WERI-Rb-1 (cell line): ENCODE measurements at places on chromosomes 1 and 21.

DNA sequence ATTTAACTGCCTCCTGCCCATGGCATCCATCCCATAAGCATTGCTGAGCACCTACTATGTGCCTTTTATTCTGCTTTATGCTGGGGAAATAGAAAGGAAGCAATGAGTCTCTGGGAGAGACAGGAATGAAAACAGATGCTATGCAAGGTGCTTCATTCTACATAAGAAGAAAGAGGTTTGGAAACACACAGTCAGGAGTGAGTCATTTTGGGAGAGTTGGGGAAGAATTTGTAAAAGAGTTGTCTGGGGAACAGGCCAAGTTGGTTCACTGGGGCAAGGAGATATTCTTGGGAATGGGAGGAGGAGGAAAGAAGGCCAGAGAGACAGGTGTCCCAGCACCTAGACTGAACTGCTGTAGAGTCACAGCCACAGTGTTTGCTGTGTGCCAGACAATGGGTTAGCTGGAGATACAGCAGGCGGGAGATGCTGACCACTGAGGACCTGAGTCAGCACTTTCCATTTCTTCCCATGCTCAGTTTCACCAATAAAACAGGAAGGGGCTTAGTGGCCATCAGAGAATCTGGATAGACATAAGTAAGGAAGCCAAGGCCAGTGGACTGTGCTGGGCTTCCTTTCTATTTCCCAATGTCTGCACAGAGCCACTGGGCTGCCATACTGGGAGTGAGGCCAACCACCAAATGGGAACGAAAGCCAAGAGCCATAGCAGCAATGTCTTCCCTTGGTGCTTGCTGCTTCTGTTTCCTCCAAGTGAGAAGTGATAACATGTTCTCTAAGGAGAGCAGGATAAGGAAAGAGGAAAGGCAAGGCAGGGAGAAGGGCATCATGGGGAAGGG lies 187.7 kb upstream of the USP24 start:
- no peak for DNase-seq

GRCh38 chr1:183363972-183364371 lies 54.2 kb downstream of the NMNAT2 start:
- DNase-seq = no peak

- no peak for DNase-seq
Observed at GRCh38 chr1:38326856-38327255, 280.3 kb upstream of the POU3F1 start.

GRCh38 chr1:157838966-157839365 lies 2.6 kb downstream of the CD5L start:
- DNase-seq = no peak

DNA sequence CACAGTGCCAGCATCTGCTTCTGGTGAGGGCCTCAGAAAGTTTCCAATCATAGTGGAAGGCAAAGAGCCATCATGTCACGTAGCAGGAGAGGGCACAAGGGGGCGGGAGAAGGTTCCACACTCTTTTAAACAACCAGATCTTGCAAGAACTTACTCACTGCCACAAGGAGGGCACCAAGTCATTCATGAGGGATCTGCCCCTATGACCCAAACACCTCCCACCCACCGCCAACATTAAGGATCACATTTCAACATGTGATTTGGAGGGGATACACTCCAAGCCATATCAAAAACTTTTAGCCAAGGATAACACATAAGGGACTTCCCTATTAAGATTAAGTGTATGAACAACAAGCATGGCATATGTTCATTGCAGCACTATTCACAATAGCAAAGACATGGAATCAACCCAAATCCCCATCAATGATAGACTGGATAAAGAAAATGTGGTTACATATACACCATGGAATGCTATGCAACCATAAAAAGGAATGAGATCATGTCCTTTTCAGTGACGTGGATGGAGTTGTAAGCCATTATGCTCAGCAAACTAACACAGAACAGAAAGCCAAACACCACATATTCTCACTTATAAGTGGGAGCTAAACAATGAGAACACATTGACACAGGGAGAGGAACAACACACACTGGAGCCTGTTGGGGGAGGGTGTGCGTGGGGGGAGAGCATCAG lies 19.9 kb upstream of the SLC35F3 start:
- no peak for DNase-seq

- DNase-seq = peak; percentile 54
Observed at GRCh38 chr1:22114083-22115012, 28.5 kb downstream of the WNT4 start.

- no peak for DNase-seq
Observed at GRCh38 chr1:203488539-203488938, 5.4 kb upstream of the OPTC start.

DNA sequence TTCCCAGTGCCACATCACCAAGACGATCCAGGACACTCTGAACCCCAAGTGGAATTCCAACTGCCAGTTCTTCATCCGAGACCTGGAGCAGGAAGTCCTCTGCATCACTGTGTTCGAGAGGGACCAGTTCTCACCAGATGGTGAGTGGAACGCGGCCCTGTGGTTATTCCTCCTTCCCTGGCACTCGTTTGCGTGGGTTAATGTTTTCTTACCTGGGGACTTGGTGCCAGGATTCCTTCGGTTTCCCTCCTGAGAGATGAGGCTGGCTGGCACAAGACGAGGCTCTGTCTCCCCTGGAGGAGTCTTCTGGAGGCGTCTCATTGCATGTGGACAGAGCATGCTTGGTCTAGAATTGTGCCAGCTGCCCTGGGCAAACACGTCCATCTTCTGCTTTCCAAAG lies 29.3 kb downstream of the ATP5PO start:
- DNase-seq = no peak

GRCh38 chr1:244049162-244050013 lies 1.7 kb upstream of the ZBTB18 start:
- peak; percentile 56 for DNase-seq

GRCh38 chr1:183379951-183380350 lies 38.2 kb downstream of the NMNAT2 start:
- no peak for DNase-seq

DNA sequence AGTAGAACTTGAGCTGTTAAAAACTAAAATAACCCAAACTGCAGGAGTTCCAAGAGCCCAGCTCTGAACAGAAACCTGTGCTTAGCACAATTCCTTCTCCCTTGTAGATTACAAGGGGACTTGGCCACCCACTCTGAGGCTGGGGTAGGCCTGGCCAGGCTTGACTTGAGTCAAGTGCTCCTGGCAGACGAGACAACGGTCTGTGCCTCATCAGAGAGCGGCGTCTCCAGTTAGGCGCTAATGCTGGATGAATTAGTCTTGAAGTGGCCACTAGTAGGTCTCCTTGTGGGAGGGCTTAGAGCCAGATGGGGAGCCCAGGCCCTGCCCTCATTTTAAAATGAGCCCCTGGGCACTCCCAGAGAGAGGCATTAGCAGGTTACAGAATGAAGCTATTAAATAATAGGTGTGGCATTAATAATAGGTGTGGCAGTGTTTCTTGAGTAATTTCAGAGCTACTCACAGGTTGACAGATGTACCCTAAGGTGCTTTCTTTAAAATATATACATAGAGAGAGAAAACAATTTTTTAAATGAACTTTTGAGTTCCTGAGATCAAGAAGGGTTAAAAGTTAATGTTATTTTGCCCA lies 1.1 kb downstream of the EEIG2 start:
- peak; percentile 77 for DNase-seq

GRCh38 chr1:53934170-53934765 lies 11.2 kb downstream of the IFT25 start:
- no peak for DNase-seq

DNA sequence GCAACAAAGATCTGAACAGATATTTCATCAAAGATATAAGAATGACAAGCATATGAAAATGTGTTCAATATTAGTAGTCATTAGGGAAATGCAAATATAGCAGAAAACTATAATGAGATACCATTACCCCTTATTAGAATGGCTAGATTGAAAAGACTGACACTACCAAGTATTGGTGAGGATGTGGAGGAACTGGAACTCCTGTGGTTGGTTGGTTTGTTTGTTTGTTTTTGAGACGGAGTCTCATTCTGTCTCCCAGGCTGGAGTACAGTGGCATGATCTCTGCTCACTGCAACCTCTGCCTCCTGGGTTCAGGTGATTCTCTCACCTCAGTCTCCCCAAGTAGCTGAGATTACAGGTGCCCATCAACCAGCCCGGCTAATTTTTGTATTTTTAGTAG lies 18.9 kb upstream of the HMGN1 start:
- DNase-seq = no peak

GRCh38 chr1:83960669-83961277 lies 38.2 kb downstream of the TTLL7 start:
- no peak for DNase-seq

GRCh38 chr1:67659229-67659628 lies 25.8 kb upstream of the GADD45A start:
- DNase-seq = no peak

DNA sequence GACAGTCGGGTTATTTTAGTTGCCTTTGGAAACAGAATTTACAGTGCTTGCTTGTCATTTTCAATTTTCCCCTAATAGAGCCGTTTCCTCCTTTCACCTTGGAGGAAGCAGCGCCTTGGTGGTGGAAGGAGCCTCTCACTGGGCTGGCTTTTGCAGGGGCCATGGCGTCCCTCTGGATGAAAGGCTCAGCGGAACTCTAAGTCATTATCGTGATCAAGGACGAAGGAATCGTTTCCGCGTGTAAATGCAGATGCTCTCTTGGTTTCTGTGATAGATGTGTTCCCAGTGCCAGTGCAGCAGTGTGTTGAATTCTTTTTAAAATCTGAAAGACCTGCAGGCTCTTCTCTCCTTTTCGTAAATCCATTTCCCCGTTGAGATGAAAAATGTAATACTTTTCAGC lies 126.2 kb upstream of the LMO4 start:
- DNase-seq = no peak

- no peak for DNase-seq
Observed at GRCh38 chr21:37425001-37425400, 58.4 kb downstream of the DYRK1A start.

DNA sequence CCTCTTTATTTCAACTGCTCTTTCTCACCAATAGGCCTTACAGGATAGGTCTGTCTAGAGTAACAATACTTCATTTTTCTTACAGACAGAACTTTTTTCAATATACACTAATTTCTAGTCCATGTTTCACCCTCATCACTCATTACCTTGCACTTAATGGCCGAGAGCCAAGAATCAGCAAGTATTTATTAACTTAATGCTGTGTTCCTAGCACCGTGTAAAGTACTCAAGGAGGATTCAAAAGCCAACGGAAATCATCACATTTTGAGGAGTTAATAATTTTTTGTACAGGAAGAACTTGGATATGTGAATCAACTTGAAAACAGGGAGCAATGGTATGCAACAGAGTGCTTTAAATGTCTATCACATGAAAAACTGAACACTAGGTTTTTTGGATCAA lies 102.0 kb downstream of the PTPN14 start:
- DNase-seq = no peak

DNA sequence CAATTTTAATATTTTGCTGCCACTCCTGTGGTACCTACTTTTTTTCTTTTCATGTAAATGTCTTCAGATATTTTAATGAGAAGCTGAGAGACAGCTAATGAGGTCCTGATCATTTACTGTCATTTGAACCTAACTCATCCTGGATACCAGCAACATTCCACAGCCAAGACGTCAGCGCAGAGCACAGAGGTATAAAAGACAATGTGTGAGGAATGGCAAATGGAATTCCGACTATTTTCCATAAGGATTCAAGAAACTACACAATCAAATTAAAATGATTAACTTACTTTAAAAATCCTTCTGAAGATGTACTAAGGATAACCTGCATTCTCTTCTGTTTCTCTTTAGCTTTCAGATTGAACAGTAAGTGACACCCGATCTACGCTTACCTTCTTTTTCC lies 38.8 kb downstream of the HEATR1 start:
- no peak for DNase-seq

DNA sequence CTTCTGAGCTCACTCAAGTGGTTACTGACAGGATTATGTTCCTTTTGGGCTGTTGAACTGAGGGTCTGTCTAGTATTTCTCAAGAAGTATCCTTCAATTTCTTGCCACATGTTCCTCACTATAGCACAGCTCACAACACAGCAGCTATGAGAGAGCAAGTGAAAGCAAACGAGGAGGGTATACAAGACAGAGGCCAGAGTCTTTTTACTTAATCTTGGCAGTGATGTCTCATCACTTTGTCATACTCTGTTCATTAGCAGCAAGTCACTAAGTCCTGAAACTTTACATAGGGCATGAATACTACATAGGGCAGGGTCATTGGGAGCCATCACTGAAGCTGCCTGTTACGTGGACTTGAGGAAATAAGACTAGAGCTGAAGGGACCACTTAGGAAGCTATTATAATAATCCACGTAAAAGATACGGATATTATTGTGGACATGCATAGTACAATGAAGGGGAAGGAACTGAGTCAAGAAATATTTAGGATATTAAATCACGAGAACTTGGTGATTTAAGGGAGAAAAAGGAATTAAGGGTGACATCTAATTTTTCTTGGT lies 63.7 kb downstream of the SLC30A7 start:
- no peak for DNase-seq

DNA sequence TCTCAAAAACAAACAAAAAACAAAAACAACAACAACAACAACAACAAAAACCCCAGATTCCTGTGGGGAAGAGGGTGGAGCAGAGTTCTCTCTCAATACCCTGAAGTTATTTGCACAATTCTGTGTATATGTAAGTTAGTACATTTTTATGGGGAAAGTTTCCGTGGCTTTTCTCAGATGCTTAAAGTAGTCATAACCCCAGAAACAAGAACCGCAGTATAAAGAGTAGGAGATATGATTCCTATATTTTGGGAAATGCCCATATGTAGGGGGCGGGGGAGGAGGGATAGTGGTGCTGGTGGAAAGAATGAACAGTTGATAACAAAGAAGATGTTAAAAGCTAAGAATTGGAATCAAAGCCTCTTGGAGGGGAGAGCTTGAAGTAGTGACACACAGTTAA lies 131.5 kb downstream of the DNM3 start:
- DNase-seq = no peak

DNA sequence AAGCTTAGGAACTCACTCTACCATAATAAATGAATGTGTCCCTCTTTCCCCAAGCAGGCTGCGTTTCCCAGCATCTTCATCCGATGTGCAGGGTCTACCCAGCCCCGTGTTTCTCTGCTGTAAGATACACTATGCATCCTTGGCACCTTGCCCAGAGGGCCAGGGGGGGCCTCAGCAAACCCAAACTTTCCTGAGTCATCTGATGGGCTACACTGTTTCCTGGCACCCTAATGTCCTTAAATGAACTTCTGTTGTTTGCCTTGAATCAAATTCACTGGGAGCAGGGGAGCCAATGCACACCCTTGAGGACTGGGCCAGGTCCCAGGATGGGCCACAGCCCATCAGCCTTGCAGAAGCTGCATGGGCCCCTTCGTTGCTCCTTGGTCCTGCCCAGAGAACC lies 145.5 kb downstream of the IGSF21 start:
- no peak for DNase-seq

GRCh38 chr21:46207920-46208591 lies 20.5 kb downstream of the LSS start:
- DNase-seq = no peak
